Regular cardiac myocyte (primary cell): ENCODE measurements at places on chromosomes 12 and 14. TPM values are rescaled to one million over a fixed set of nuclear protein-coding genes. Genes with fewer than 3 reads are reported as not detected.

NDUFA12 gene
- 99.5 and 126 TPM in 2 replicates for total RNA-seq

RBP5 gene
- 0.19 TPM in 1 of 2 replicates, not detected in the other for total RNA-seq

EXOC3L4 gene
- total RNA-seq = under 0.01 and 0.56 TPM in 2 replicates

AMHR2 gene
- under 0.01 TPM in 1 of 2 replicates, not detected in the other for total RNA-seq
